ENCODE measurements at places on chromosomes 4 and X.

GRCh38 chrX:100363896-100364295 is 46.2 kb downstream of the PCDH19 start:
- no peak for DNase-seq

- DNase-seq = no peak
Measured at GRCh38 chrX:25001808-25002660, 13.7 kb downstream of the ARX start.

DNA sequence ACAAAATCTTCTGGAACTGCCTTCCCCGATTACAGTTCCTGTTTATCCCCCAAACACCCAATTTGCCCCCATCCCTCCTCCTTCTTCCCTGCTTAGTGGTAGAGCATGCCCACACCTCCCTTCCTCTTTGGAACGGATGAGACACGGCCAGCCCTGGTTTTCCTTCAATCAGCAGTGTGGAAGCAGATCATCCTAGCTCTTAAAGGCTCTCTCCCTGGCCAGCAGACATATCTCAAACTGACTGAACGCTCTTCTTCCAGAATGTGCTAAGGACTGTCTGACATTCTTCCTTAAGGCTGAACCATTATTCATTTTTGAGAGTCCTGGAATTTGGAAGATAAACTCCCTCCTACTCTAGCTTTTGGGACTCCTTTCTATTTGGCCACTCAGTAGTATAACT is 161.1 kb downstream of the TRIML1 start:
- no peak for DNase-seq

GRCh38 chrX:100658941-100659381 is 15.0 kb downstream of the SRPX2 start:
- DNase-seq = no peak

DNA sequence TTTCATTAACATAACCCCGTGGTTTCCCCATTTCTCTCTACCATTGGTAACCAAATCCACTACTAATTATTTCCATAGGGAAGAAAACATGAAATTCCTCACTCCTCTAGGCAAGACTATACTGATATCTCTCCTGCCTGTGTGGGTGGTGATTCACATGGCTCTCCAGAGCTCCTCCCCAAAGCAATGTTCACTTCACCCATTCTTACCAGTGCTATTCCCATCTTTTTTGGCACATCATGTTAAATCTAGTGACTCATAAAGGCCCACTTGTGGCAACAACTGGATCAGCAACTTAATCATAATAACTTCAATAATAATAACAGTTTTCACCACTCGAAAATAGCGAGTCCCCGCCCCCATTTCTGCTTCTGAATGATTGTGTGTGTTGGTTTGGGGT is 6.1 kb upstream of the HCCS start:
- no peak for DNase-seq

DNA sequence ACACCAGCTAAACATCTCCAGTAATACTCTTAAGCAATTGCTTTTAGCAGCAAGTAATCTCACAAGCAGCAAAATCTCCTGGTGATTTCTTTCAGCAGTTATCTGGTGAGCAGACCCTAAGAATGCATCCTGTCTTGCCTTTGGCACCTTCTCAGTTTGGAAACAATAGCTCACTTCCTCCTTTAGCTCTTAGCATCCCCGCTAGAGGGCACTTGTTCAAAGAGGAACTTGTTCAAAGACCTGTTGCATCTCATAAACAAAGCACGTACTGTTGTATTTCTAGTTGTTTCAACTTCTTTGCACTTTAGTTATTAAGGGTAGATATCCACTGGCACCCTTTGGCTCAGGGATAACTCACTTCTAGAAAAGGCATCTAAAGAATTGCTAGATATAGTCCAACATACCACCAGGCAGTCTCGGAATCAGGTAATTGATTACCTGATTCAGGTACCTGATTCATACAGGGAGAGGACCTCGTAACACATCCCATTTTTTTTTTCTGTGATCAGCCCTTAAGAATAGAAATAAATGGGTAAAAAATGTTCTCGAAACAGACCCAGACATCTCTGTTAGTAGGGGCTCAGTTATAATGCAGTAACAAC is 81.9 kb upstream of the QRFPR start:
- peak; percentile 29 for DNase-seq

- DNase-seq = no peak
Measured at GRCh38 chr4:118682928-118683327, 2.3 kb upstream of the METTL14 start.

- no peak for DNase-seq
Measured at GRCh38 chr4:54882616-54883015, 224.9 kb downstream of the KIT start.

DNA sequence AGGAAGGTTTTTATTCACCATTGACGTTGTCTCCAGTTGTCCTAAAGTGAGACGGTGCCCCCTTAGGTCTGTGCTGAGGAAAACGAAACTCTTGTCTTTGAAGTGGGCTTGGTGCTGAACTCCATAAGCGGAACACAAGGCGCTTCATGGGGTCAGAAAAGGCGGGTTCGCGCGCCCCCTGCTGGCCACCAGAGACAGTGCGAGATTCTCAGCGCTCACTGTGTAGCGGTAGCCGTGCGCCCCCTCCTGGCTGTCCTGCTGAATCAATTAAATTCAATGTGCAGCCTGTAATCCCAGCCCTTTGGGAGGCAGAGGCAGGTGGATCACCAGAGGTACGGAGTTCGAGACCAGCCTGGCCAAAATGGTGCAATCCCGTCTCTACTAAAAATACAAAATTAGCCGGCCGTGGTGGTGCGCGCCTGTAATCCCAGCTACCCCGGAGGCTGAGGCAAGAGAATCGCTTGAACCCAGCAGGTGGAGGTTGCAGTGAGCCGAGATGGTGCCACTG is 64.1 kb downstream of the RLIM start:
- peak; percentile 72 for DNase-seq

DNA sequence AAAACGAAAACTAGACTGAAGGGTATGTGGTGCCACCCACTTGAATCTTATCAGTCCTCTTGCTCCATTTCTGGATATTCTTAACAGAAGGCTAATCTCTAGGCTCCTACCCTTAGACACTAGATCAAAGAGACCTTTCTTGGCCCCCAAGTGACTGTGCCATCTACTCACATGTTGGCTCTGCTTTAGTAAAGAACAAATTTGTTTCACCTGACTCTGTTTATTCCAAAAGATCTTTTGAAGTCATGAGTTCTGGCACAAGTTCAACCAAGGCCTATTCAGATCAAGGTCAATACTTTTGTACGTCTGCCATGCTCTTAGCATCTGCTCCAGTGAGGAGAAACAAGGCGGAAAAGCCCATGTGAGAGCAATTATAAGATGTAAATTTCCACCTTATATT is 37.3 kb downstream of the MAGEB17 start:
- DNase-seq = no peak

DNA sequence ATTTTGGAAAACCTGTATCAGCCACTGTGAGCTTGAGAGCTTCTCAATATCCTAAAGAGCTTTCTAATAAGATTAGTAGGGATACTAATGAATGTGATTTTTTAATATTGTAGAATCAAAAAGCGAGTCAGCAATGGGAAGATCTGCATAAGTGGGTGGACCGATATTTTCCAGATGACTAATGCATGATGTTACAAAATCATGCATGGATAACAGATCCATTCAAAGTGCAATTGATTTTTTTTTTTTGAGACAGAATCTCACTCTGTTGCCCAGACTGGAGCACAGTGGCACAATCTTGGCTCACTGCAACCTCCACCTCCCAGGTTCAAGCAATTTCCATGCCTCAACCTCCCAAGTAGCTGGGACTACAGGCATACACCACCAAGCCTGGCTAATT is 7.3 kb upstream of the CLDN2 start:
- no peak for DNase-seq

GRCh38 chr4:147029296-147029695 is 83.6 kb upstream of the TTC29 start:
- no peak for DNase-seq

DNA sequence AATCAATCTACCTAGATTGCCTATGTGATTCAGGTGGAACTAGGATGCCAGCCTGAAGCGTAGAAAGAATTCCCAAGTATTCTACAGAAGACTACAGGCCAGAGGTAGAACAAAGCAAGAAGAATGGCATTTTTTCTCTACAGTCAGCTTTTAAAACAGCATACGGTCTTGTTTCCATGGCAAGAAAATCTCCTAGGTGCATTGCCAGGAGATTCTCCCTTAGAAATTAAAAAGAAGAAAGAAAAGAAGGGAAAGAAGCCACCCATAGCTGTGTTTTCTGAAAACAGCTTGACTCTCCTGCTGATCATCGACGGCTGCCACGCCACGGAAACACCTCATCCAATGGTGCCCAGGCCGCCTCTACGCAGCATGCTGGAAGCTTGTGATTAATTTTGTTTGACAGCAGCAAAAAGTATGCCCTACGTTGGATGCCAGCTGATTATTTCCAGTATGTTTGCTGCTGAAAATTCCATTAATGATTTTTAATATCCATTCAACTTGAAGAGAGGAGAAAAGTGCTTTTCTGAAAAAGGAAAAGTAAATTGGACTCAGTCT is 24.1 kb downstream of the ANK2 start:
- DNase-seq = no peak

- no peak for DNase-seq
Measured at GRCh38 chr4:79259242-79259641, 66.6 kb downstream of the NAA11 start.

DNA sequence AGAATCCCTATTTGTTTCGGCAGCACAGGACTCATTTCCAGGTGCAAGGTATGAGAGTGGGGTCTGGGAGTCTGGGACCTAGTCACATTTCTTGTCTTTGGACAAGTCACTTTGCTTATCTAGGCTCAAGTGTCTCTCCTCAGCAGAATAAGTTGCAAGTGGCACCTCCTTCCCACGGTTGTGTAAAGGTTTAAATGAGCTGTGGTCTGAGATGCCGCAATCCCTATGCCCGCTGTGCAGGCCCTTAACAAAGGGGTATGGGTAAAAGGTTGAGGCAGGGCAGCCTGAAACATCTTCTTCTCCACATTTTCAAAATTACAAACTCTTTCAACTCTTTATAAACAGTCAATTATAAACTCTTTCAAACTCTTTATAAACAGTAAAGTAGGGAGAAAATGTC is 93.7 kb downstream of the RTL5 start:
- no peak for DNase-seq

DNA sequence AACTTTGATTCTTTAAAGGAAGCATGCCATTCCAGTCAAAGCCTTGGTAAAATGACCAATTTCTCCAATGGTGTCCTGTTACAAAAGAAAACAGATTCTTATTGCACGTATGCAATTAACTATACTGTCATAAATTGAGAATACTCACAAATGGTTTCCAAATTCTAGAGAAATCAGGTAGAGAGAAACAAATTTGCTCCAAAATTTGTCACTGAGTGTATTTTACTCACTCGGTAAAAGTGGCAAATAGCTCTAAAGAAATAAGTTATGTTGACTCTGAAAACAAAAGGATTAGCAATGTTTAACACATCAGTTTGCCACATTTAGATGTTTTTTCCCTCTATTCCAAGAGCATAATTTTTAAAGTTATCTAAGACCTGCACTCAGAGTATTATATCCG is 133.1 kb downstream of the DMD start:
- no peak for DNase-seq

DNA sequence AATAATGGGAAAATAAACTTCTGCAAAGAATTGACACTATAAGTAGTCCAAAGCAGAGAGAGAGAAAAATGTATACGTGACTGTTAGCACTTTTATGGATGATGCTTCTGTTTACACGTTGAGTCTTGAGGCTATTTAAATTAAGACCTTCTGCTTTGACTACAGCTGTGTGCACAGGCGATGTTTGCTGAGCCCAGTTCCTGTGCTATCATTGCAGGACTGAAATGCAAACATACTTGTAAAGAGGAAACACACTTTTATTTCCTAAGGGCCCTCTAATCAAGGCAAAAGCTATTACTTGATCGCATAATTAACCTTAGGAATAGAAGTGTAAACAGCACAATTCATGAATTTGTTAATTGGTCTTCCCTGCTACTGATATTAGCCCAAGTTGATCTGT is 226.9 kb downstream of the FBXW7 start:
- no peak for DNase-seq

DNA sequence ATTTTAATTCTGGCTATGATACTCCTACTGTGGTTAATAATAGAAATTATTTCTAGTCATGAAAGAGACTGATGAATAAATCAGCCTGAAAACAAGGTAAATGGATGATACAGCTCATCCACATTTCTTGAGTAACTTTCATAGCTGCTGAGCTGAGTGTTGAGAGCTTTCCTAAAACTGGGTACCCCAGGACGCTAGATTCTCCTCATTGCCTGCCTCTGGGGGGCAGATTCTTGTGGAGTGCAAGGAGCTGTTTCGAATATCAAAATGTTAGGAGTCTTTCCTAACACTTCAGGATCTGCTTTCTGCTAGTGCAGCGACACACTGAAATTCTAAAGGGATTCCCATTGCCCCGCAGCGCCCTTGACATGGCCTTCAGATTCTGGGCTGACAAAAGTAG is 2.1 kb downstream of the MND1 start:
- no peak for DNase-seq

DNA sequence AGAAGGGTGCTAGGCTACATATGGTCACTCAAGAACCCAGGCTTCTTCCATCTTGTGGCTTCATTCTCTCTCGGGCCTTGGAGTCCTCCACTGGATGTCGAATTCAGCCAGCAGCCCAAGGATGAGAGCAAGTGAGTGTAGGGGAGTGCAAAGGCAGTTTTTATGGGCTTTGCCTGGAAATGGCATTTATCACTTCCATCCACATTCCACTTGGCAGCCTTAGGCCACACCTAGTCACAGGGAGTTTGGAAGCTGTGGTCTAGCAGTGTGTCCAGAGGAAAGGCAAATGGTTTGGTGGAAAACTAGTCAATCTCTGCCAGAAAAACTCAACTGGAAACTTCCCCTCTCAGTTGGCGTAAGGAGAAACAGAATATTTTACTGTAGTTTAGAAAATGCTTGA is 59.0 kb downstream of the NHS start:
- no peak for DNase-seq

DNA sequence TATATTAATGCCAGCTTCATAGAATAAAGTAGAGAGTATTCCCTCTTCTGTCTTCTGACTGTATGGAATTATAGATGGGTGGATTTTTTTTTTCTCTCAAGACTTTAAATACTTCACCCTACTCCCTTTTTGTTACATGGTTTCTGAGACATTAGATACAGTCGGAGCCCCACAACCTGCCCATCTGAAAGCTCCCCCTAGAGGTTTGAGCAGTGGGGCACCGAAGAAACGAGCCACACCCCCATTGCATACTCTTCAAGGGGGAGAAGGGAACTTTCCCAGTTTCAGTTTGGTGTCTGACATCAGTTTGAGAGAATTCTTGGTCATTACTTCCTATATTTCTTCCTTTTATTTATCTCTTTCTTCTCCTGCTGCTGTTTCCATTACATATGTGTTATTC is 437.6 kb upstream of the AGA start:
- DNase-seq = no peak

- DNase-seq = no peak
Measured at GRCh38 chr4:165873298-165874071, 448 bp downstream of the TLL1 start.

DNA sequence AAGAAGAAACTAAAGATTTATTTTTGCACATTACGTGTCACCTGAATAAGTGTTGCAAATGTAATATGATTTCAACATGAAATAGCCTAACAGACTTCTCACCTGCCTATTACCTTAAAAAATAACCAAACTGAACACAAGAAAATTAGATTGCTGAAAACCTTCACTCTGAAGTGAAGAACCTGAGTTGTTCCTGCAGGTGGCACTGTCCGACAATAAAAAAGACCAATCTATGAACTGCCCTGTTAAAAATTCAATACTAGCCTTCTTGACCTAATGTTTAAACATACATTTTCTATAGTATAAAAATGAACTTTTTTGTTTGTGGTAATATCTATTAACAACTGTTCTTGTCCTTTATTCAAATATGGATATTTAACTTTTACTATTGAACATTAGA is 69.2 kb upstream of the PNPLA4 start:
- DNase-seq = no peak
